ENCODE measurements at places on chromosomes 16 and 17. TPM values are rescaled to one million over a fixed set of nuclear protein-coding genes. Genes with fewer than 3 reads are reported as not detected.

GRCh38 chr16:3003582-3004270 lies 9.0 kb upstream of the CLDN9 start:
- H3K27ac ChIP-seq = no peak overlapping the region
- peaks cover 11% of the 10 kb centered on the region for H3K4me1 ChIP-seq
- no peaks in the 10 kb centered on the region for H3K36me3 ChIP-seq
- peak; percentile 95 for DNase-seq

GRCh38 chr16:69201787-69202186 lies 14.8 kb downstream of the SNTB2 start:
- no peak overlapping the region for H3K27ac ChIP-seq
- H3K36me3 ChIP-seq = no peaks in the 10 kb centered on the region
- H3K4me1 ChIP-seq = peaks cover 35% of the 10 kb centered on the region
- DNase-seq = no peak
- no peaks in the 10 kb centered on the region for H3K27me3 ChIP-seq

The TANC2 gene
- 14.3 TPM for total RNA-seq

The PPM1E gene
- total RNA-seq = 1.2 TPM

DNA sequence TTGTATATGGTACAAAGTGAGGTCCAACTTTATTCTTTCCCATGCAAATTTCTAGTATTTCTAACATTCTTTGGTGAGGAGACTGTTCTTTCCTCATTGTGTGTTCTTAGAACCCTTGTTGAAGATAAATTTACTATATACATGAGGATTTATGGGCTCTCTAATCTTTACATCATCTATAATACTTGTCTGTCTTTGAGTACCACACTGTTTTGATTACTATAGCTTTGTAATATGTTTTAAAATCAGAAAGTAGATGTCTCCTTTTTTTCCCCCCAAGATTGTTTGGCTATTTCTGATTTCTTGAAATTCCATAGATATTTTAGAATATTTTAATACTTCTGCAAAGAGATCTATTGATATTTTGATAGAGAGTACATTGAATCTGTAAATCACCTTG lies 23.7 kb downstream of the ZNF267 start:
- no peaks in the 10 kb centered on the region for H3K27me3 ChIP-seq
- no peak overlapping the region for H3K27ac ChIP-seq
- no peak for DNase-seq
- H3K36me3 ChIP-seq = no peaks in the 10 kb centered on the region

- H3K36me3 ChIP-seq = peaks cover 85% of the 10 kb centered on the region
- no peak overlapping the region for H3K4me3 ChIP-seq
- no peaks in the 10 kb centered on the region for H3K27me3 ChIP-seq
- H3K4me1 ChIP-seq = peaks cover 15% of the 10 kb centered on the region
- no peak overlapping the region for H3K27ac ChIP-seq
Measured at GRCh38 chr16:2699791-2700600, 17.7 kb downstream of the KCTD5 start.

All from heart left ventricle (tissue), 16 donors.